ENCODE measurements at places on chromosomes 4 and X.

GRCh38 chrX:85620466-85620865, 241.0 kb upstream of the POF1B start:
- no peak for DNase-seq

- no peak for DNase-seq
Observed at GRCh38 chr4:127304356-127304755, 328.4 kb upstream of the INTU start.

GRCh38 chr4:145730026-145730425, 50.1 kb downstream of the C4orf51 start:
- DNase-seq, result no peak

GRCh38 chr4:1227816-1228215, 21.1 kb downstream of the CTBP1 start:
- no peak for DNase-seq

- DNase-seq, result no peak
Observed at GRCh38 chr4:31083456-31083855, 363.3 kb downstream of the PCDH7 start.

GRCh38 chr4:71171592-71171991, 167.2 kb upstream of the SLC4A4 start:
- no peak for DNase-seq

DNA sequence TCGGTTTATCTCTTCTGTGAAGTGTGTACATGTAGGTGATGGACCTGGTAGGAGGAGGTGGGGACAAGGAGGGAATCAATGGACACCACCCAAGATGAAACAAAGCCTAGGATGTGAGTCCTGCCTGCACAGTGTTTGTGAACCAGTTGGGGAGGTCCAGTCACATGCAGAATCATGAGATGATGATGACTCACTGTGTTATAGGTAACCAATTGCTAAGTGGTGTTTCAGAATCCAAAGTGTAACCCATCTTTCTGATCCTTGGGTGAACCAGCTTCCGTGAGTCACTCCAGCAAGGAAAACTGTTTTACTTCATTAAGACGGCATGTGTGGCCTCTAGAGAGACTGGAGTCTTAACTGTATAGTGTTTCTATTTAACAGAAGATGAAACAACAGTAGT, 57.9 kb upstream of the HPF1 start:
- DNase-seq, result no peak

DNA sequence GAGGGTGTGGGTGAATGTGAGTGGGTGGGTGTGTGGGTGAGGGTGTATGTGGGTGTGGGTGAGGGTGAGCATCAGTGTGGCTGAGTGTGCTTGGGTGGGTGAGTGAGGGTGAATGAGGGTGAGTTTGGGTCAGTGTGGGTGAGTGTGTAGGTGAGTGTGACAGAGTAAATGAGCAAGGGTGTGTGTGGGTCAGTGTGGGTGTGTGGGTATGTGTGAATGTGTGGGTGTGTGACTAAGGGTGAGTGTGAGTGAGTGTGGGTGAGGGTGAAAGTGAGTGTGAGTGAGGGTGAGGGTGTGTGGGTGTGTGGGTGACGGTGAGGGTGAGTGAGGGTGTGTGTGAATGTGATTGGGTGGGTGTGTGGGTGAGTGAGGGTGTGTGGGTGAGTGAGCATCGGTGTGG, 1676.7 kb upstream of the TENM3 start:
- DNase-seq, result no peak

- DNase-seq, result no peak
Observed at GRCh38 chr4:163175971-163176958, 9.6 kb upstream of the NAF1 start.

DNA sequence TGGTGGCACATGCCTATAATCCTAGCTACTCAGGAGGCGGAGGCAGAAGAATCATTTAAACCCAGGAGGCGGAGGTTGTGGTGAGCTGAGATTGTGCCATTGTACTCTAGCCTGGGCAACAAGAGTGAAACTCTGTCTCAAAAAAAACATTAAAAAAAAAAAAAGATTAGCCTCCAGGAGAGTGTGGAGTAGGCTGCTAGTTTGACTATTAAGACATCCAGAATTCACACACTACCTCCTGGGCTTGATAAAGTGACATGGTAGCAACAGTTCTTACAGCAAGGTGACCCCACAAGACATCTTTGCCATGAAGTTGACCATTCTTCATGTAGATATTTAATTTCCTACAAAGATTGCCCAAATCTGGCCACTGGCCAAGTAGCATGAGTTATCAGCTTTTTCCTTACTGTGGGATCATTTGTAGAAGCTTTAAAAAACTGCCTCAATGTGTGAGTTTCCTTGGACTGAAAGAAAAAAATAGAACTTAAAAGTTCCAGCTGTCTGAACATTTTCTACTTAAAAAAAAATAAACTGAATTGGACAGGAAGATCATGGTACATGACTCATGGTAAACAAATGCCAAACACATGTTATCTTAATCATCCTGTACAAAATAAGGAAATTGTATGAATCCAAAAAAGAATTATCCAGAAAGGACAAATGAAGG, 35.3 kb upstream of the SPRY1 start:
- no peak for DNase-seq

DNA sequence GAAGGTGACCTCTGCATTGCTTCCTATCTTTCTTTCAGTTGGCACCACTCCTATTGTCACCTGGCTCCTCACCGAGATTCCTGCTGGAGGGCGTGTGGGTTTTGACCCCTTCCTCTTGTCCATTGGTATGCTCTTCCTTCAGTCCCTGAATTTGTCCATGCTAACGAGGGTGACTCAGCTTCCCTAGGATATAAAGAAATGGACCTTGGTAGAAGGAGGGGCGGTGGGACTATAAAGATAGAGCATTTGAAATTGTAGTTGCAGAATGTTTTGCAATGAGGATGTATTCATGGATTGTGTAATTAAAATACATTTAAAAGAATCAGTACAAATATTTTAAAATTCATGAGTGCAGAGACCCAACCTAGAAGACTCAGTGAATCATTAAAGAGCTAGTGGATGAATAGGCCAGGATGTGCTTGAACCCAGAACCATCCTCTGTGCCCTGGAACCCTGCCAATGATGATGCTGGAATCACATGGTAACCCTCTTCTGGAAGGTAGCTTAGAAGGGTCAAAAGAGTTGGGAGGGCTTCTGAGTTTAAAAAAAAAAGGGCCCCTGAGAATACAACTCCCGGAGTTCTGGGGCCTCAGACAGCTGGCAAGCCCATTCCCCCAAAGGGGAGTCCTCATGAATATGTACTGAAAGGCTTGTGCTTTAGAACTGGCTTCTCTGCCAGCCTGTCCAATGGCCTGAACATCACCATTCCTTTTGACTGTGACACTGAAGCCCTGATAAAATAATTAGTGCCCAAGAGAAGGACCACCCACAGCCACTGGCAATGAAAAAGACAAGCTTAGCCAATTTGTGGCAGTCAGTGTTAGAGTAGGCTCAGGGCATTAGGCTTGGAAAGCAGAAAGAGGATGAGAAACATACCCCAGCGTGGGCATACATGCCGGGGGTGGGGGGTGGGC, 8.0 kb downstream of the XPNPEP2 start:
- DNase-seq, result no peak

- DNase-seq, result no peak
Observed at GRCh38 chr4:2166253-2166652, 75.7 kb downstream of the HAUS3 start.

DNA sequence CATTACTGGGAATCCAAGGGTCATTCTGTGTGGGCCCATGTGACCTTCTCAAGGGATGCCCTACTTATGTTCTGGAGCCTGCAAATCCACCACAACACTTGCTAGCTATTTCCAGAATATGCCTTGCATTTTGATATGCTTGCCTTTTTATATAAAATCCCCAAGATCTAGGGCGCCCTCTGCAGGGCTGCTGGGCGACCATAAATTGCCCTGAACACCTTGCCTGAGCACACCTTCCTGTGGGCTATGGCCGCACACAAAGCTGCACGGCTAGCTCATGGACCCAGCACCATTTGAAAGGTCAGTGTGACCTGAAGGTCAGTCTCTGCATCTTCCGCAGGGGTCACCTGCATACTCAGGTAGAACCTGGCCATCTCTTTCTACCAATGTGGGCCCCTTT, 311.7 kb downstream of the NLGN4X start:
- DNase-seq, result no peak

DNA sequence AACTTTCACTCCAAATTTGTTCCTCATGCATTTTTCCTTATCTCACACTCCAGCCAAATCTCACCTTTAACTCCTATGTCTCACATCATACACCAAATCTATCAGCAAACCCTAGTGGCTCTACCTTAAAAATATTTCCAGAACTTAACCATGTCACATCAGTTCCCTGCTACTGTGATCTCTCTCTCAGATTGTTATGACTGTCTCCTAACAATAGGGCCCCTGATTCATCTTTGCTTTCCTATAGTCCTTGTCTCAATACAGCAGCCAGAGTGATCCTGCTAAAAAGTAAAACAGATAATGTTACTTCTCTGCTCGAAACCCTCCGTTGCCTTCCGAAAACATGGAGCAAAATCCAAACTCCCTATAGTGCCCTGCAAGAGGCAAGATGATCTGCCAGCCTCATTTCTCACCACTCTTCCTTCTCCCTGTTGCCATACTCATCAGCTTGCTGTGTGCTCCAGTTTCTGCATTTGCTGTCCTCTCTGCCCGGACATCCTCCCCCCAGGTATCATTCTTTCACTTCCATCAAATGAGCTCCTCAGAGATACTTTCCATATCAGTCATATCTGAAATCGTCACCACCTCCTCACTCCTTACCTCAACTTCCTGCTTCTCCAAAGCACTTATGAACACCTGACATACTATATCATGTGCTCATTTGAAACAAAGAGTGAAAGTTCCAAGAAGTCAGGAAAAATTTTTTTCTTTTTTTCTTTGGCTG, 293.4 kb upstream of the NR3C2 start:
- no peak for DNase-seq

- DNase-seq, result no peak
Observed at GRCh38 chr4:61771056-61771455, 570.9 kb downstream of the ADGRL3 start.

DNA sequence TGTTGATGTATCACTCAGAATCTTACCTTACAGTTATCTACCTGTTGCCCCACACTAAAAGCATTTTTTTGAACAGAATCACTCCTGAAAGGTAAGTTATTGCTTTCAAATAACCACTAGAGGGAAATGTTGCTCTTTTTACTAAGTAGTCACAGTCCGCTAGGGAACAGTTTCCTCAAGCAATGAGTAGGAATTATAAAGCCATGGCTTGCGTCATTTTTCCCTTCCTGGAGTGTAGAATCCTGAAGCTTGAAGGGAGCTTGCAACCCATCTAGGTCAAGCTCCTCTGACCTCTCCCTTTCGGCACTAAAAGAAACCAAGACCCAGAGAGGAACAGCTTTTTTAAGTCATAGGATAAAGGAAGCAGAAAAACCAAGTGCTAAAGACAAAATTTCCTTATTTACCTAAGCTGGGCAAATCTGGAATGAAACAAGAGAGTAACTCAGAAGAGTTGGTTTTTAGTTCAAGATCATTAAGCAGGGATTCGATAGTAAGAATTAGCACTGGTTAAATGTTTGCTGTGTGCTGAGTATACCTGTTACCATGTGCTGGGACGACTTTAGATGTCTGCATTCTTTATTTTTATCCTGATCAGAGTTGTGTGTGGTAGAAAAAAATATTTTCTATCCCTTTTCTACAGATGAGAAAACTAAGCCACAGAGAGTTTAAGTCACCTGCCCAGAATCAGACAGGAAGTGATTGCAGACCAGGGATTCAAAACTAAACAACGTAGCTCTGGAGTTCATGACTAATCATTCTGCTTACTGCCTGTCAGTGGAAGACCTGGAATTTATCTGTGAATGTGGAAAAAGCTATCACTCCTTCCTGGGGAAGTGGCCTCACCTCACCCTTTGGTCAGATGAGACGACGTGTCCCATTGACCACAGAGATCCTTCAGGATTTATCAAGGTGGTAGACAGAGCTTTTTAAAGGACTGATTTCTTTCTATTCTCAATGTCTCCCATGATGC, 631.5 kb downstream of the RAB28 start:
- no peak for DNase-seq

DNA sequence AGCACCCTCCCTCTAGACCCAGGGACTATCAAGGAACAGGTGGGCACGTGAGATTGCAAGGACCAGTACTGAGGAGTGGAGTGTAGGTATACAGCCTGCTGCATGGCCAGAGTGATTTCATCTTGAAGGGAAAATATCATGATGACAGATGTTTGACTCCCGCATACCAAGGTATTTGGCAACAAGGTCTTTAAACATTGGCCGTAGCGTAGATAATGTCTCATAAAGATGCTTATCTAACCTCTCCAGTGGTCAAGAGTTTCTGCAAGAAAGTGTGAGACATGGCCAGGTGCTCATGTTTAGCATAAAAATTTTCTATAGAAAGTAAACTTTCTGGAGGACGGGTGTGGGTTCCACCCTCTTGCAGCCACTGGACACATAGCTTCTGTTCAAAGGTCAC, 18.7 kb upstream of the ZNF630 start:
- DNase-seq, result no peak

DNA sequence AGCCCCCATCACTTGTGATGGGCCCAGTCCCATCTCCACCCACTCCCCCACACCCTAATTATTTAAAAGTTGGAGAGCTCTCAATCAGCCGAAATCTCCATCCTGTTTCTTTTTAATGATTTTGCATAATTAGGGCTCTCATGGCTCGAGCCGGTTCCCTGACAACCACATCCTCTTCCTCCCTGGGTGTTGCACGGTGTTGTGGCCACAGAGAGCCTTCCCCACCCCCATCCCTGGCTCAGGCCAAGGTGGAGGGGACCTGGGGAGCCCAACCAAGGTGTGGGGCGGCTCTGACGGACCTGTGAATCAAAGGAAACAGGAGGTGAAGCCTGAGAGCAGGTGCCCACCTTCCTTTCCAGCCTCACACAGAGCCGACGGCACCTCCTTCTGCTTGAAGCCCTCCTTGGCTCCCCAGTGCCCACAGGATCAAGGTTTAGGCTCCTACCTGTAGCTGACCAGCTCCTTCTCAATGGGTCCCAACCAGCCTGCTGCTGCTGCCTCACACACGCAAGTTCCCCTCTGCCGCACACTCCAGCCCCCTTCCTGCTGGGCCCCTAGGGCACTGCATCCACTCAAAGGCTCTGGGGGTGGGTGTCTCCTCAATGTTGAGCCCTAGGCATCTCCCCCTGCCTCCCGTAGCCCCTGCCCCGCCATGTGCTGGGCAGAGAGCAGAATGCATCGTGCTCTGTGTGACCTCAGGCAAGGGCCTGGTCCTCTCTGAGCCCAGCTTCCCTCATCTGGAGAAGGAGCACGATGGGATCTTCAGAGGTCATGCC, 68.7 kb downstream of the WFS1 start:
- DNase-seq, result peak; percentile 20

DNA sequence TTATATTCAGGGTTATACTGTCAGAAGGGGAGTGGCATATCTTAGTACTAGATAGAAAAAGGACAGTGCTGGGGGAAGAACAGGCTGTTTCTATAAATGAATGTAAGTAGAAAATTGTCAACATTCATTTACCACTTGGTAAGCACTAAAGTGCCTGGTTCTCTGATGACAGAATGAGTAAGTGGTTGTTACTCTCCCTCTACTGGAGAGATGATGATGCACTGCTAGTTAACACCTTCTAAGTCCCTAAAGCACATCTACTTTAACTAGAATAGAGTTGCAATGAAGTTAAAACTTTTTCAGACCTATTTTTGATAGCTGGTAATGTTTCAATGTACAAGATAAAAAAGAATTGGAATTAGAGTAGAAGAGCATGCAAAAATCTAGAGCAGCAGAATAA, 214.5 kb downstream of the KLHL4 start:
- no peak for DNase-seq

GRCh38 chr4:83658806-83659205, 122.9 kb downstream of the GPAT3 start:
- DNase-seq, result no peak

- no peak for DNase-seq
Observed at GRCh38 chrX:96692454-96692853, 7.8 kb downstream of the DIAPH2 start.

GRCh38 chr4:85603437-85604336, 128.7 kb downstream of the ARHGAP24 start:
- DNase-seq, result no peak

- DNase-seq, result no peak
Observed at GRCh38 chr4:43932448-43932847, 516.2 kb downstream of the KCTD8 start.

Measured in activated effector memory CD4-positive, alpha-beta T cell treated with Interleukin-2 at 50 U/mL for 16 hours (primary cell).